ENCODE measurements at places on chromosomes 2 and 18.

GRCh38 chr2:120958623-120959366 lies 223.1 kb downstream of the GLI2 start:
- no peak for DNase-seq

DNA sequence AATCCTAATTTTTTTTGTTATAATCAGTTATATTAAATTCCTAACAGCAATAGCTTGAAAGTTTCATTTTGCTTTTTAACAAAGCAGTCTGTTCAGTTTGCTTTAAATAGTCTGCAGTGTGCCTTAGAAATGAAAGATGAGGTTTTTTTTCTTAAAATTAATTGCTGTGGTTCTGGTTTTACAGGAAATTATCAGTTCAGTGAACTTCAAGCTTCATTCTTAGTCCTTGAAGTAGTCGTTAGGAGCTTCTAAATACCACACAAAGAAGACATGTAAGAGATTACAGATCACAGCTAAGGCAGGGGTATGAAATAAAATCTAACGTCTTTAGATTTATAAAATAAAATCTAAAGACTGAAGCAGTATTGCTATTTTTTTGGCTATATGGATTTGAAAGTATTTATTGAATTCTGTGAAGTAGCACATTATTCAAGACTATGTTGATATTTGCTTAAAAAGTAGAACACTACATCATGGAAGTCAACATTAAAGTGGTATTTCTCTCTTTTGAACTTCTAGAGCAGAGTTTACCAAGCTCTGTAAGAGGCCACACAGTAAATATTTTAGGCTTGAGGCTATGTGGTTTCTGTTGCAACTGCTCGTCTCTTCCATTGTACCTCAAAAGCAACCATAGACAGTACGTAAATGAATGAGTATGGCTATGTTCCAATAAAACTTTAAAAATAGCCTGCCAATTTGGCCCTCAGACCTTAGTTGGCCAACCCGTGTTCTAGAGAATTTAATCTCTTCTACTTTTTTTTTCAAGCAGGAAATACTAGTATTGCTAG lies 81.5 kb upstream of the STON1 start:
- DNase-seq: no peak

DNA sequence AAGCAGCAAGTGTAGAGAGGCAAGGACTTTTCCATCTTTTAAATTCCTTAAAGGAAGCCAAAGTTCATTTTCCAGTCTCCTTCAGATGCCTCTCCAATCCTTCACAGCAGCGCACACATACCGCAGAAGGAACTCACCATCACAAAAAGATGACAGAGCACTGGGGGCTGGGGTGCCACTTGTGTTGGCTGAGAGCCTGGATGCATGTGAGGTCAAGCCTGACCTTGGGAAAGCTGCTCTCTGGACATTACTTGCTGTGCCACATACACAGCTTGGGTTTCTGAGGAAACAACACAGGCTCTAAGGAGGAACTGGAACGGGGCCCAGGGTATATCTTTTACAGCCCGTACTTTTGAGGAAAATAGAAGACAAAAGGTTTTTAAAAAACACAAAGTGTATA lies 364.3 kb upstream of the MEX3C start:
- DNase-seq: no peak

DNA sequence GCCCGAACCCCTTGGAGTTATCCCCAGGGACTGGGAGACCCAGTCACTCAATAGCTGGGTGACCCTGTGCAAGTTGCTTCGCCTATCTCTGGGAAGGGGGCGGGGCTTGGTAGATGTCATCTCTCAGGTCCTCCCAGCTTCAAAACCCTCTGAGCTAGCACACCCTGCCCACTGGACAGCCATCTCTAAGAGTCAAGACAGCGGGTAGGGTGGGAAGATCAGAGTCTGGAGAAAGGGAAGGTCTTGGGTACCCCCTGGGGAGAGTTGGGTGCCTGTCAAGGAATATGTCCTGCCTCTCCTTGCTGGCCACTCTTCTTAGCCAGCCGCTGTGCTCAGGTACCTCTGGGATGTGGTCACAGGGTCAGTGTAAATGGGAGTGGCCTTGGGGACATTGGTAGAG lies 8.0 kb downstream of the GLI2 start:
- no peak for DNase-seq

- DNase-seq: no peak
Measured at GRCh38 chr18:39870591-39870990, 2084.4 kb upstream of the PIK3C3 start.

DNA sequence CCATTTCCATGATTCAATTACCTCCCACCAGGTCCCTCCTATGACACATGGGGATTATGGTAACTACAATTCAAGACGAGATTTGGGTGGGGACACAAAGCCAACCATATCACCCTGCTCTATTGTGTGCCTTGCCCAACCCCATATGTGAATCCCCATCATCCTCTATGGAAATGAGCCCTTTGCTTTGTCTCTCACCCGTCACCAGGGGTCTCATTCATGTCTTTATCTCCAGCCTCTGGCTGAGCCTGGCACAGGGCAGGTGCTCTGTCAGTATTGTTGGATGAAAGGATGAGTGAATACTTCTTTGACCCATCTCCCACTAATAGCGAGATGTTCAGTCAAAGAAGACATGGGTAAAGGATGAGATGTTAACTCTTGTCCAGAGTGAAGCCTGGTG lies 116.6 kb upstream of the LGALSL start:
- DNase-seq: no peak

GRCh38 chr2:150811259-150811855 lies 323.9 kb upstream of the RND3 start:
- DNase-seq: no peak

DNA sequence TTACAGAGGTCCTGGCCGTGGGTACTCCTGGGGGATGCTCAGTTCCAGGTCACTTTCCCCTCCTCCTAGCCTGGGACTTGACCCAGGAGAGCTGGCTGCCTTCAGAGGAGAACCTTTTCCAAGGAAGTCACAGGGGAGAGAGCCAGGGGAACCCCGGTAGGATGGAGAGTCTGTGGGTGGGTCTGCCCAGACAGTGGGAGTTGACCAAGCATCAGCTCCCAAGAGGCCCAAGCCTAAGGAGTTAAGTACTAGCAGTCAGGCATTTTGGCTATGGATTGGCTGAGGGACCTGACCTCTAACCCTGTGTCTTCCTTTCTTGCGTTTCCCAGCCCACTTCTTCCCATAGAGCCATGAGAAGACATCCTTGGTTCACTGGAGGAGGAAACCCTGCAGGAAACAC lies 48.8 kb upstream of the PLB1 start:
- DNase-seq: no peak

DNA sequence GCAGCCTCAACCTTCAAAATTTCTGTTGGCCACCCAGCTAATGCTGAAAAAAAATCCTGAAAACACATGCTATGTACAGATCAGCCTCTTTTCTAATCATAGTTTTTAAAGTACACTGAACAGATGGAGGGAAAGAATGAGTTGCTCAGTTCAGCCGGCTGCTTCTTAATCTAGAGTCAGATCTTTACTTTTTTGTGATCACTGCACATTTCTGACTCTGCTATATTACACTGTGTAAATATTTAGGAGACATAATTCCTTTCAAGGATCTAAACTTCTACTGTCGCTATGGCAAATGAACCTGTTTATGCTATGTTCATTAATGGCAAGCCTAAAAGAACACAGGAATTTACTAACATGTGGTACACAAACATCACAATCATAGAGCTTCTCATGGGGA lies 114.2 kb downstream of the SRBD1 start:
- no peak for DNase-seq

- no peak for DNase-seq
Measured at GRCh38 chr2:79820281-79820680, 307.4 kb downstream of the CTNNA2 start.

DNA sequence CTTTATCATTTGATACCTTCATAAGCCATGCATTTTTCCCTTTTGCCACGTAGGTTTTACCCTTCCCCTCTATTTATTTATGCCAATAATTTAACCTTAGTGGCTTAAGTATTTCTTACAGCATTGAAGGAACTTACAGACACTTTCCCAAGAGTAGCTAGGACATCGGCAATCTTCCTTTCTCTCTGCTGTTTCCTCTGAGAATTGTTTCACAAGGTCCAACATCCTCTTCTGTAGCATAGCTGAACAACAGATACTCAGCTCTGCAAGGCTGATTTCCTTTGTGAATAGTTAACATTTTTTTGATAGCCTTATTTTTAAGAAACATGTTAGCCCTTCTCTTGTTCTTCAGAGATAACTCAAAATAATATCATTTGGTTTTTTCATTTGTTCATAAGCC lies 1.1 kb upstream of the GCA start:
- DNase-seq: no peak

DNA sequence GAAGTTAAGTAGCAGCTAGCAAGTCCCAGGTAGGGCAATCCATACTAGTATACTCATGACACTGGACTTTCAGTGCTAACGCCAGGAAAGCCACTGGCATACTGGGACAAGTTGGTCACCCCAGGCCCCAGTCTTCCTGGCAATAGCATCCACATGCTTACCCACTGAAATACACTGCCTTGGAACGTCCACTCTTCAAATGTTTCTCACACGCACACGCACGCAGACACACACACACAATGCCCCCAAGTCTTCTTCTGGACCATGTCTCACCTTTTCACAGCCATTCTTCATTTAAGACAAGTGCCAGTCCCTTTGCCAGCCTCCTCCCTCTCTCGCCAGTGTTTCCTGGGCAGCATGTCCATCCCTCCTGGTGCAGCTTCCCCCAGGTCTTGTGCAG lies 8.7 kb upstream of the TEX261 start:
- no peak for DNase-seq

GRCh38 chr2:134395779-134396178 lies 141.9 kb downstream of the MGAT5 start:
- DNase-seq: no peak

- DNase-seq: no peak
Measured at GRCh38 chr2:43777306-43777926, 3.6 kb downstream of the DYNC2LI1 start.

DNA sequence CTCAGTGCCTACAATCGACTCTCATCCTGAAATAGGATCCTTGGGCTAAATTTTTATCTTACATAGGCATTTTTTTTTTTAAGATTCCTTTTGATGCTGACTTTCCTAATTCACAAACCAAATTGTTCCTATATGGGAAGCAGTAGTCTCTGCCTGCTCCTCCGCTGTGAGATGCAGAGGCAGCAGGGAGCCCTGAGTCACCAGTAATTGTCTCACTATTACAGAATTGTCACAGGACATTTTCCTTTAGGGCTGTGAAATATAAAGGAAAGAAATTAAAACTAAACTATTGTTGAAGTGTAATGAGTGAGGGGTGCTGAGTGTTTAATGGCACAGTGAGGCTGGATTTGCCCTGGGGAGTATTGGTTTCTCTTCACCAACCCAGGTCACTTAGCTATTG lies 63.8 kb downstream of the MYO3B start:
- DNase-seq: no peak

GRCh38 chr2:437756-438393 lies 150.0 kb upstream of the ALKAL2 start:
- DNase-seq: peak; percentile 80

GRCh38 chr2:79554899-79555298 lies 42.0 kb downstream of the CTNNA2 start:
- no peak for DNase-seq

DNA sequence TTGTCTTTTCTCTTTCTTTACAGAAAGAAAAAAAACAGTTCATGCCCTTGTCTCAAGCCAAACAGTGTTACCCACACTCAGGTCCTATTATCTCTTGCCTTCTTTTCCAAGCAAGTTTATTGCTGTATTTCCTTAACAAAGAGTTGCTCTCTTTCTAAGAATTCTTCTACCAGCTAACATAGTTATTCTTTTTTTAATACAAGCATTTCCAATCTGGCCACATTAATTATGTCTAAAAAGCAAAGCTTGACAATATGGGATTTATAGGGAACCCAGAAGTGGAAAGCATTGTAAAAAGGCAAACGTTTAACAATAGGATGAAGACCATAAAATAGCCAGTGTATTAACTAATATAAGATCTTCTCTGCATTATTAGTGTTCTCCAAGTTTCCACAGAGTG lies 272.5 kb upstream of the CWC22 start:
- DNase-seq: no peak

DNA sequence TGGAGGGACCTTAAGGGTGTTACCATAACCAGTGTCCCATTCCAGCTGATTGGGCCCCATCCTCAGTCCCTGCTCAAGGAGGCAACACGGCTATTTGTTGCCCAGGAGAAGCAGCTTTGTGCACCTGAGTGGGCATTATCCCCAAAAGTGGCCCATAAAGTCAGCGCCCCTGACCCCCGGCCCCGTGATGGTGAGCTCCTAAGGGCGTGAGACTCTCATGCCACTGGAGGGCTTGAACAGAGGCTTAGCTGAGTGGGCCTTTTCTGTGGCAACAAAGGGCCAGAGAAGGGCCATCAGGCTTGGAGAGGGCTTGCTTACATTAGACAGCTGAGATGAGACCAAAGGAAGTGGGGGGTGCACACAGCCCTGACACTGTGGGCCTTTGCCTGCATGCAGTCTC lies 99.2 kb upstream of the RAB6C start:
- no peak for DNase-seq

DNA sequence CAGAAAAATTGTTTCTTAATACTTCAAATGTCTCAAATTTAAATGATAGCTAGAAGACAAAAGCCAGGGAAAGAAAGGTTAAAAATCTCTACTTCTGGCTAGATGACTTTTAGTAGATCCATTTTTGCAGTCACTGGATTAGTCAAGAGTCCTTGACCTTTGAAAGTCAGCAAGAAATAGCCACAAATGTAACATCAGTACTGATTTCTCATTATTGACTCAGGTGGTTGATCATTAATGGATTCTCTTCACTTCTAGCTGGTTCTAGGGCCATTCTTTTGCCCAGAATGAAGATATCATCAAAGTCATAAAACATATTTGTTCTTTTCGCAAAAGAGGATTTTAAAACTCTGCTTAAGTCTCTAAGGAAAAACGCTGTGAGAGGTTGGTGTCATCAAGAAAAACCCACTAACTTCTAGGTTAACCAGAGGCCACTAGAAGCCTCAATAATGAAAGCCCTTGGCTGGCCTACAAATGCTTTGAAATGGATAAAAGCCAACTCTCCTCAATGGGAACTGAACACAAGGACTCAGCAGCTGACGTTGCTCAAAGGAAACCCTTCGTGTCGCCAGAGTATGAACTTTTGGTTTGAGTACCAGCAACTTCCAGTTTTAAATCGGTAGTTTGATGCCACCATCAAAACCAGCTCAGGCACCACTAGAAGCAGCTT lies 66.3 kb downstream of the IRS1 start:
- no peak for DNase-seq

DNA sequence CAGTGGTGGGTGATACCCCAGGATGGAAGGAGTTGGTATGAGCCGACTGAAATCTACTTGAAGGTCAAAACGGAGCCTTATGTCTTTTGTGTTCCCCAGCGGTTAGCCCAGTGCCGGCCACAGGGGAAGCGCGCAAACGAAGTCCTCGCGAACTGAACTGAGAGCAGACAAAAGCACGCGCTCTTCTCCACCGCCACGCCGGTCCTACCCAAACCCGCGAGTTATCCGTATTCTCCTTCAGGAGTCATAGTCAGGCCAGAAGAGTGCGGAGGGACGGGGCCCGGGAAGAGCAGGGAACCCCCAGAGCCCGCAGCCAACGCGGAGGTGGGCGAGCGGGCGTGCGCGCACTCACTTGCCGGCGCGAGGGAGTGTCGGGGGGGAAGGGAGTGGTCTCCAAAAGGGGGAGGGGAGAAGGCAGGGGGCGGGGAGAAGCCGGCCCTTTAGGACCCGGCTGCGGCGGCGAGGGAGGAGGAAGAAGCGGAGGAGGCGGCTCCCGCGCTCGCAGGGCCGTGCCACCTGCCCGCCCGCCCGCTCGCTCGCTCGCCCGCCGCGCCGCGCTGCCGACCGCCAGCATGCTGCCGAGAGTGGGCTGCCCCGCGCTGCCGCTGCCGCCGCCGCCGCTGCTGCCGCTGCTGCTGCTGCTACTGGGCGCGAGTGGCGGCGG lies at the start of gene IGFBP2:
Gene IGFBP2, plus strand, starts transcription at position 469 of the 664 bp plus-strand sequence. Its CDS starts 104 bp downstream, at position 573.
- DNase-seq: no peak

- no peak for DNase-seq
Measured at GRCh38 chr2:118974103-118974993, 32.4 kb downstream of the MARCO start.

Measured in naive thymus-derived CD4-positive, alpha-beta T cell (primary cell).